ENCODE measurements at places on chromosomes 12 and 14. TPM values are rescaled to one million over a fixed set of nuclear protein-coding genes. Genes with fewer than 3 reads are reported as not detected.
A peak's percentile ranks its signal among the peaks of the same experiment; 100 is the strongest.

GPN3 gene
- 60.0 TPM for total RNA-seq

- no peak for DNase-seq
Observed at GRCh38 chr12:124296295-124296915, 1.5 kb downstream of the RFLNA start.

DNA sequence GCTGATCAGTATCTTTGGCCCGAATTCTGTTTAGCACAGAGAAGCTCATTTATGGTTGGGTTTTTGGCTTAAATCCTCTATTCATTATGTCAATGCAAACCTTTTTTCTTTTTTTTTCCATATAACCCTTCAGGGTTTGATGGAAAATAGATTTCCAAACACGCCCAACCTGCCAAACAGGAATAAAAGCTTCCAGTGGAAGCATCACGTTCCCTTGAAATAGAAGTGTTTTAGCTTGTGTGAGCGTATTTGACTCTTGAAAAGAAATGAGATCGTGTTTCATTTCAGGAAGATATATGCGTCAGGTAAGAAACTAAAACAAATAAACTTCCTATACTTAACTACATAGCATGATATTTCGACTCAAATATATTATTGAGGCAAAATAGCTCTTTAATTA, at the start of gene PIK3C2G:
Gene PIK3C2G (plus strand): TSS at position 246 of the 400 bp plus-strand sequence. CDS start 20,564 bp downstream, outside the sequence.
- no peak for DNase-seq

GPRC5D gene
- not detected for total RNA-seq

- no peak for DNase-seq
Observed at GRCh38 chr14:23326491-23327332, 5.5 kb downstream of the PABPN1 start.

GRCh38 chr12:121765573-121765972, 27.9 kb downstream of the RHOF start:
- no peak for DNase-seq

TULP3 gene
- 7.6 TPM for total RNA-seq

PAH gene
- total RNA-seq = not detected

FAM186B gene
- 0.16 TPM for total RNA-seq

- peak; percentile 63 for DNase-seq
Observed at GRCh38 chr14:94748667-94749347, 21.1 kb downstream of the GSC start.

- DNase-seq = no peak
Observed at GRCh38 chr12:70659077-70659606, 21.9 kb upstream of the PTPRB start.

DNA sequence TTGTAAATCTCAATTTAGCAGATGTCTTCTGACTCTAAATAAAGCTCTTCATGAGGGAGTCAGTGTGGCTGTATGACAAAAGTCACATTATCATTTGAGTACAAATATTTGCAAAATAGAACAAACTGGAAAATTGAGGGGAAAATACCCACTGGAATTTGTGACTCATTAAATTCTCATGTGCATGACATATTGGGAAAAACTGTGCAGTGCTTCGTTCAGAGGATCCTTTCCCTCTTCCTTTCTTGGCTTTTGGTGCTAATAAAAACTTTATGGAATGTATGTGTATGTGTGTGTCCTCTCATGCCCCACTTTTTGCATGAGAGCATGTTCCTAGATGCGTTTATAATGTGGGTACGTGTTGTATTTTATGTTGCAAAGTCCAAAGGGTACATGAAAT, 267.8 kb downstream of the KTN1 start:
- DNase-seq = no peak

GRCh38 chr12:94594443-94594825, 55.9 kb downstream of the TMCC3 start:
- DNase-seq = no peak

DNA sequence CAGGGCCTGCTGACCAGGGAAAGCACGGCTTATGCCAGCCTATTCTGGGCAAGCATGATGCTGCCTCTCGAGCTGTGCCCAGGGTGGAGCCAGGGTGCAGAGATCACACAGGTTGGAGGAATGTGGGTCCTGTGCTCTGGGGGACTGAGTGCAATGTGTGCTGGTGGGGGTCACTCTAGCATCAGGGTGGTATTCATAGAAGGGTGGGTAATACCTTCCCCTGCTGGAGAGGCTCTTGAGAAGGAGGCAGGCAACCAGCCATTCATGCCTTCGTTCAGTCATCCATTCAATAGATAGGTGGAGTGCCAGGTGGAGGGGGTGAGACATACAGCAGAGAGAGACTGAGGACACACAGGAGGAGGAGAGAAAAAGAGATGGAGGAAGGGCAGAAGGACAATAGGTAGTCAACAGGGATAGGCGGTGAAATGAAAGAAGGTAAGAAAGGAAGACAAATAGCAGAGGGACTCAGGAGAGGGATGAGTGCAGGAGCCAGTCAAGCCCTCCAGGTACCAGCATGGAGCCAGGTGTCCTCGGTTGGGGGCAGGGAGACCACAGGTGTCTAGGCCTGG, 5.2 kb upstream of the ZNF385A start:
- DNase-seq = no peak

DAO gene
- not detected for total RNA-seq

NFATC4 gene
- total RNA-seq = not detected

NEDD1 gene
- total RNA-seq = 62.7 TPM

DNA sequence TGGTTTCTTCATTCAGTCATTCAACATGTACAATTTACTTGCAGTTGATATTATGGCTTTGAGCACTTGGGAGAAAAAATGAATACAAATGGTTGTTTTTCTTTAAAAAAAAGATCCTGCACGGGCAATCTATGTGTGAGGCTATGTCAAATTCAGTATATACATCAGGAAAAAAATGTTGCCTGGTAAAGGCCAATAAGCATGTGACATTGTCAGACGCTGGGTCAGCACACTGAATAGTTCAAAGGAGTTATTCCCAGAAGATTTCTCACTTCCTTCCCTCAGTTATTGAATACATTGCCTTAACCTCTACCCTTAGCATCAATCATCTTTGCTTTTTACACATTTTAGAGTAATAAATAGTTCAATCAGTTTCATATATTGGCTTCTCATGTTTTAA, 319.2 kb downstream of the NUAK1 start:
- no peak for DNase-seq

AQP2 gene
- not detected for total RNA-seq

DNA sequence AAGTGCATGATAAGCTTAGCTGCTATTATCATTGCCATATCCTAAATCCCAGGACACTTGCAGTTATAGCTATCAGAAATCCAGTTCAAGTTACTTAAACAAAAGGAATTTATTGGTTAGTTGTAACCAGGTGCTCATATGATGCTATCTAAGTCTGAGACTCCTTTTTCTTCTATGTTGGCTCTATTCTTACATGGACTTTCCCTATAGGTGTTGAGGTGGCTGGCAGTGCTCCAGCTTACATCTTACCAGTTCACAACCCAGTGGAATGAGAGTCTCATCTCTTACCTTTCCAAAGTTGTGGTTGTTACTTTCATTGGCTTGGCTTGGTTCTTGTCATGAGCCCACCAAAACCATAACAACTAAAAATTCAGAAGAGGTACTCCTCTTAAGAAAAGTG, 94.6 kb downstream of the DACT1 start:
- no peak for DNase-seq

GRCh38 chr14:23351681-23352505, 794 bp downstream of the SLC22A17 start:
- no peak for DNase-seq

GRCh38 chr12:9331218-9331626, 123.0 kb upstream of the PZP start:
- DNase-seq = peak; percentile 91

GRCh38 chr12:89316705-89317139, 35.6 kb downstream of the DUSP6 start:
- no peak for DNase-seq

DNA sequence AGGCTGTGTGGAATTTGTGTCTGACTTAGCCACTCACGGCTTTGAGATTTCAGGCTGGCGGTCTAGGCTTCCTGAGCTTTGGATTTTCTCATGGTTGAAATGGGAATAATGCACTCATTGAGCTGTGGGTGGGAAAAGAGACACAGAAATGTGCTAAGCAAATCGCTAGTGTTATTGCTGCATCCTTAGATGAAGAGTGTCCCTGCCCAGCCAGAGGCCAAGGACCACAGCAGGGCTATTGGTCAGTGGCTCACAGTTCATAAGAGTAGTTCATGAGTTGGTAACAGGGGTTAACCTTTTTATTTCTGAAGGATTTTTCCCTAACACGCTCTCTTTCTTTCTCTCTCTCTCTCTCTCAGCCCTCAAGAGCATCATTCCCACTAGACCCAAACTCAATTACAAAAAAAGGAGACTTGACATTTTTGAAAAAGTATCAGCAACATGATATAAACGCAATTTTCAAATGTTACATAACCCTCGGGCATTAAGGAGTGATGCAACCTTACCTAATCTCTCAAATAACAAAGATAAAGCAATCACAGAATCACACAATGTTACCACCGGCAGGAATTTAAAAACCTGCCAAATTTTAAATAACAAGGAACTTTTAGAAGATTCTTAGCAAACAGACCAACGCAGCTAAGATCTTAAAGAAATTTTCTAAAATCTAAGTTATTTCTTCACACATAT, 36.7 kb upstream of the RMST start:
- no peak for DNase-seq

OAS1 gene
- total RNA-seq = 28.0 TPM

NXPH4 gene
- 0.47 TPM for total RNA-seq

CMA1 gene
- not detected for total RNA-seq

AGAP2 gene
- total RNA-seq = 28.2 TPM

MYO1A gene
- total RNA-seq = 1.7 TPM

MGST1 gene
- total RNA-seq = not detected

- DNase-seq = no peak
Observed at GRCh38 chr14:96693987-96694386, 103.2 kb upstream of the VRK1 start.

GRCh38 chr14:97489750-97490149, 692.6 kb downstream of the VRK1 start:
- DNase-seq = no peak

GRCh38 chr14:89160437-89160836, 256.6 kb downstream of the FOXN3 start:
- DNase-seq = no peak

- DNase-seq = peak; percentile 73
Observed at GRCh38 chr12:53676656-53677015, 753 bp upstream of the ATP5MC2 start.

DNA sequence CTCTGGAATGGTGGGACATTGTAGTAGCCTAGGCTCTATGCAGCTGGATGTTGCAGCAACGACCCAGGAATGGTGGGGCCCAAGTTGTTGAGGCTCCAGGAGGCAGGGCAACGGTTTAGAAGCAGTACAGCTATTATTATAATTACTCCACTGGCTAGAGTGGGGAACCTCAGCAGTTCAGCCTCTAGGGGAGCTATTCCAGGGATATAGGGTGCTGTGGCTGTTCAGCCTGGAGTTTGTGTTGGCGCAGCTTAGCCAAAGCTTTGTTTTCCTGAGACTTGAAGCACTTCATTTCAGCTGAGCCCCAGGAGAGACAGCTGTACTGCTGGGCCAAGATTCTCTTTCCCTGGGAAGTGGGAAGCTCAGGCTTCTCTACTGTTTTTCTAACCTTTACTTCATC, 1023.0 kb upstream of the ATXN7L3B start:
- no peak for DNase-seq

PPP4R4 gene
- 3.1 TPM for total RNA-seq

DNA sequence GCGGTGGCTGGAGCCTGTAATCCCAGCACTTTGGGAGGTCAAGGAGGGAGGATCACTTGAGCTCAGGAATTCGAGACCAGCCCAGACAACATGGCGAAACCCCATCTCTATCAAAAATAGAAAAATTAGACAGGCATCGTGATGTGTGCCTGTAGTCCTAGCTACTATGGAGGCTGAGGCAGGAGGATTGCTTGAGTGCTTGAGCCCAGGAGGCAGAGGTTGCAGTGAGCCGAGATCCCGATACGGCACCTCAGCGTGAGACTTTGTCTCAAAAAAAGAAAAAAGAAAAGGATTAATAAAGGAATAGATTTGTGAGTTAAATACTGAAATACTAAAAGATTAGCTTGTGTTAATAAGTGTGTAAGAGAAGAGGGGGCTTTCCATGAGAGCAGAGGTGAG, 29.4 kb downstream of the RPGRIP1 start:
- no peak for DNase-seq

ACOT4 gene
- total RNA-seq = 1.3 TPM

KRT79 gene
- total RNA-seq = not detected

KRT83 gene
- total RNA-seq = not detected

INHBC gene
- total RNA-seq = not detected

DNA sequence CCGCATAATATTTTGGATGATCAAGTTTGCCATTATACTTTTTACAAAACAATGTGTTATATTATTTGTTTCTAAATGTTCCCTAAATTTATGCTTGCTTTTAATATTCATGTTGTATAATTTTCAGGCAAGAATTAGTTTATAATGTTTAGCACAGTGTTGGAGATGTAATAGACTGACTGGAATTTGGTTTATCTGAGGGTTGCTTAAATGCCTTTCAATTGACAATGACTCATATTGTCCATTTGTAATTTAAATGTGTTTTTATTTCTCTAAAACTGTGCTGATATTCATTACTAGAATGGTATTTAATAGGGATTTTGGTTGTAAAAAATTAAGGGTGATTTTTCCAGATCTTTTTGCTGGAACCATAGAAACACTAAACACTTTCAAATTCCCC, 788.4 kb downstream of the SLC6A15 start:
- no peak for DNase-seq

DNA sequence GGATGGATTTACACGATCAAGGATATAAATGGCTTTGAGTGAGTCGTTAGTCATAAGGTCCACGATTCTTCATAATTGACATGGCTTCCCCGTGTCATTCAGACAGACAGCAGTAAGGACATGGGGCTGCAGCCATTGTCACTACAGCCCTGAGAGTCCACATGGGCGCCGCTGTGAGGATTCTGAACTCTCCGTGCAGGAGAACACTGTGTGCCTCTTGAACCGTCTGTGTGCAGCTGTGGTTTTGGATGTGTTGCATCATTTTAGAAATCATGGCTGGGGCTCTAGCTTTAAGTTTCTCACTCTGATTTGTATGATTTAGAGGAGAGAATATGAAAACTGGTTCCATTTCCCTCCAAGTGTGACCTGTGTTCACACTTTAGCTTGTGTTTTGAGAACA, 47.2 kb downstream of the NPAS3 start:
- DNase-seq = no peak

Measured in activated CD4-positive, alpha-beta T cell treated with anti-CD3 and anti-CD28 coated beads, Interleukin-2, amount 10 ng/mL, durations not matched to agents 24 days and 14 days (primary cell).